ENCODE measurements at places on chromosomes 4 and X.

DNA sequence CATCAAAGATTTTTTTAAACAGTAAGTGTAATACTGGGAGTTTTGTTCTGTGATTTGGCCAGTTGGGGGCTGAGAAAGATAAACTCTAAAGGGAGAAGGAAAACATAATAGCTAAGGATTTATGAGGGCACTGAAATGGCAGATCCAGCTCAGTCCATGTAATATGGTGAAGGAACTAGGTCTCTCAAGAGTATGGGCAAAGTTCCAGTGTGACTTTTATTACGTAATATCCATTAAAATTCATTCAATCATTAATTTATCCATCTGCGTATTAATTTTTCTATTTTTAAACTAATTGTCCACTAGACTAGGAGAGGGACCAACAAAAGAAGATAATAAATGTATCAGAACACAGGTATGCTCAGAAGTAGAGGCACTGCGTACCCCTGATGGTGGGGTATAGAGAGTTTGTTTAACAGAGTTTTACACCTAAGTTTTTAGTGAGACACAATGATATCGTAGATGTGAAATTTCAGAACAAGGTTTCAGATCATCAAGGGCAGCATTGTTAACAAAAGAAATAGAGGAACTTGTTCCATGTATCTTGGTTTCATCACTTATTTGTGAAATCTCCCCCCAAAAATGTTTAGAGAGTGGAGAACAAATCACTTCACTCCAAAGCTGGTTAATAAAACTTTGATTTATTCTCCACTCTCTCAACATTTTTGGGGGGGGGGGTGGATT, 351.1 kb downstream of the GRXCR1 start:
- DNase-seq: no peak

DNA sequence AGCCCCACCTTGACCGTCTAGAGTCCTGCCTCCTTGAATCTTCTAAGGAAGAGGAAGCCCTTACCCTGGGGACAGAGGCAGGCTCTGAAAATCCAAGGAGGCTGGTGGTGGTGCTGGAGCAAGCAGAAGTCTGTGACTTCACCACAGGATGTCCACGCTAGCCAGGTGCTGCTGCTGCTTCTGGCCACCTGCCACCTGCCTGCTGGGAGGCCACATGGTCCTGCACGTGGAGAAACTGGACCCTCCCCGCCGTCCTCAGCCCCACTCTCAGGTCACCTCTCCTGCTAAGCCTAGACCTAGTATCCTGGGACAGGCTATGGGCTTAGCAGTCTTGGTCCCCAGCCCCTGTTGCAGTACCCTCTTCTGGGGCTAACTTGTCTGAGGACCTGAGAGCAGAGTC, 15.8 kb downstream of the TMEM31 start:
- DNase-seq: no peak

DNA sequence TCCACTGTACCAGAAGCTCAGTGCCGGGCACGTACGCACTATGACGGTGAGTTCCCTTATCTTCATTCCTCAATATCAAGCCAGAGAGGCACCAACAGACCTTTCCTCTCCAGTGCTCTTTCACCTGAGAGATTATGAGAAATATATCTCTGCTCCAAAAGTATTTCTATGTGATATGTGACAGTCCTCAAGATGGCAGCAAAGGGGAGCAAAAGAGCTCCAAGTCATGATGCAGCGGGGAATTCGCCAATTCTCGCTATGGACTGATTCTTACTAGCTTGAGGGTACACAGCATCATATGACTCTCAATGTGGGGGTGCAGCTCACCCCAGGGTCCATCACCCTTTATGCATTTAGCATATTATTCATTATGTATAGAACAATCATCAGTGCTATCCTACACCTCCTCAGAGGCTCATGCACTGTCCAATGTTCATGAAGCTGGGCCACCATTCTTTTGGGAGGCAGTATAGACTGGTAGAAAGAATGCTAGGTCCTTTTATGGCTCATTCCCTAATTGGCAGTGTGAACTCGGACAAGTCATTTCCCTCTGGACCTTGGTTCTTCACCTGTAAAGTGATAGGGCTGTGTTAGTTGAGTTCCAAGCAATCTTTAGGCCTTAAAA, 12.8 kb upstream of the IQSEC2 start:
- DNase-seq: no peak

DNA sequence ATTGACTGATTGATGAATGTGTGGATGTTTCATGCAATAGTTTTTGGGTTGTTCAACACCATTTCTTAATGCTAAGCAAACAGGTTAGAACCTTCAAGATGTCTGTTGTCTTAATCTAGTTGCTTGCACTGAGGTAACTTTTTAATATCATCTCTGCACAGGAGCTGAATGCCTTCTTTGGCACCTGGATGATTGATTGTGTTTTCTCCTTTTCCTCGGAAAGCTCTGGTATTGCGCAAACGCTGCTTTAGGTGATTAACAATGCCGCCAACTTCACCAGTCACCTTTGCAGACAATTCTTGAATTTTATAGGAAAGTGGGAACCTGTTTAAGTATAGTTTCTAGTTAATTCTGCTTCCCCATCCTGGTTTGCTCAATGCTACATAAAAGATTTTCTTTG, 48.2 kb downstream of the RTL9 start:
- no peak for DNase-seq

- no peak for DNase-seq
These were observed 914.0 kb upstream of the PRKX start for GRCh38 chrX:4627414-4627813.

GRCh38 chr4:100933628-100934027, 413.7 kb downstream of the PPP3CA start:
- DNase-seq: peak; percentile 58

DNA sequence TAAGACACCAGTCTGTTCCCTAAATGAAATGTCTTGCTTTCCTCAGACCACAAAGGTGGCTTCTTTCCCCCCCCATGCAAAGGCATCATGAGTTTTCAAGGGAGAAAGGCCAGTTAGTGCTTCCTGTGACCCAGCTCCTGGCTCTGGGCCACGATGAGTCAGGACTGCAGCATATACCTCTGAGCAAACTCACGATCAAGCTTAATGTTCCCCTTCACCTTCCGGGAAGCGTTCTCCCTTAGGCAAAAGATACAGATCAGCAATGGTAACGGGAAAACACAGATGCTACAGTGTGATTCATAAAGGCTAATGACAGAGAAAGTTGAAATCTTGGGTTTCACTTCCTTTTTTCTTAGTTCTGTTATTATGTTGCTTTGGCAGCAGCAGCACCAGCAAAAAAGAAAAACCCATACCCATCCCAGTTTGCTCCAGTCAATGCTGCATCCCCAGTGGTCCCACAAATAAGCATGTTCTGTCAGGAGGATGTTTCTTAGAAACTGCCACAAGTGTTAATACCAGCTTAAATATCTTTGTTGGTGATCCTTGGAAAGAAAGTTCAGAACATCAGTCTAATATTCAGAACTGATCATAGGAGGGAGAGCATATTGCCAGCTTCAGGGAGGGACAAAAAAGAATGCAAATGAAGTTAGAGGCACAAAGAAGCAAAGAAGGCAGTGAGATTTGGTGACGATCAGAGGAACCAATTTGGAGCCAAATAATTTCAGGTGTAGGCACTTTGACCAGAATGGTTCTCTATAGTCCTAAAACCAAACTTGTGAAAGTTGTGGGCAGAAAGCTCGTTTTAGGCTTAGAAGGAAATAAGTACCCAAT, 41.2 kb downstream of the LONRF3 start:
- DNase-seq: peak; percentile 90

GRCh38 chr4:159142241-159142640, 39.4 kb downstream of the RAPGEF2 start:
- peak; percentile 32 for DNase-seq

- DNase-seq: no peak
These were observed 80.1 kb downstream of the PJA1 start for GRCh38 chrX:69085151-69085550.

GRCh38 chrX:46325312-46325877, 219.8 kb downstream of the ZNF674 start:
- DNase-seq: no peak

- DNase-seq: no peak
These were observed 32.0 kb downstream of the GPRIN3 start for GRCh38 chr4:89275587-89275986.

DNA sequence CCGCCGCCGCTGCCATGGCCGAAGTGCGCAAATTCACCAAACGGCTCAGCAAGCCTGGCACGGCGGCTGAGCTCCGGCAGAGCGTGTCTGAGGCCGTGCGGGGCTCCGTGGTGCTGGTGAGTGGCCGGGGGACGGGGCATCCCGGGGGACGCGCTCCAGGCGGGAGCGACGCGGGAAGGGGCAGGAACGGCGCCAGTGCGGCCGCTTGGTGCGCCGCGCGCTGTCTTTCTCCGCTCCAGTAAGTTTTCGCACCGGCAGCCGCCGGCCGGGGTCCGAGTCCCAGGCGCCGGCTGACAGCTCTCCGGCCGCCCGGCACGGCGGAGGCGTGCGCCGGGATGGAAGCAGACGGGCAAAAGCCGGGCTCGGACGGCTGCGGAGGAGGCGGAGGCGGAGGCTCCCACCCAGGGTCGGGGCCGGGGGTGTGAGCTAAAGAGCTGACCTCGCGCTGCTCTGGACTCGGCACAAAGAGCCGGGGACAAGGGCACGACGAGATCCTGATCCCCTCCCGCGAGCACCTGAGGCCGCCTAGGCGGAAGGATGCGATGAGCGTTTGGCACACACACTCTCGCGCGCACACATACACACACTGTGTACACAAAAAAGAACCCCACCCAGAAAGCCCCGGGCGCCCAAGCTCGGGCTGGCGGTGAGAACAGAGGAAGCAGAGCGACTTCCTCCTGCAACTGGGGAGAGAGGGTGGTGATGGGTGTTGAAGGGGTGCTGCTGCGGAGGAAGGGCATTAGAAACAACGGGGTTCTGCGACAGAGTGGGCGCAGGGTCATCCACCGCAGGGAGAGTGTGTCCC, 545 bp downstream of the DOCK11 start:
- DNase-seq: peak; percentile 43

DNA sequence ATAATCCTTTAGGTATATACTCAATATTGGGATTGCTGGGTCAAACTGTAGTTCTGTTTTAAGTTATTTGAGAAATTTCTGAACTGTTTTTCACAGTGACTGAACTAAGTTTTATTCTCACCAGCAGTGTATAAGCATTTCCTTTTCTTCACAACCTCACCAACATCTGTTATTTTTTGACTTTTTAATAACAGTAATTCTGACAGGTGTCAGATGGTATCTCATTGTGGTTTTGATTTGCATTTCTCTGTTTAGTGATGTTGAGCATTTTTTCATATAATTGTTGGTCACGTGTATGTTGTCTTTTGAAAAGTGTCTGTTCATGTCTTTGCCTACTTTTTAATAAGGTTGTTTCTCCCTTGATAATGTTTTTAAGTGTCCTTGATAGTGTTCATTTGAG, 112.6 kb downstream of the LINC00632 start:
- DNase-seq: no peak

GRCh38 chr4:73698217-73698616, 42.2 kb upstream of the CXCL8 start:
- DNase-seq: no peak

DNA sequence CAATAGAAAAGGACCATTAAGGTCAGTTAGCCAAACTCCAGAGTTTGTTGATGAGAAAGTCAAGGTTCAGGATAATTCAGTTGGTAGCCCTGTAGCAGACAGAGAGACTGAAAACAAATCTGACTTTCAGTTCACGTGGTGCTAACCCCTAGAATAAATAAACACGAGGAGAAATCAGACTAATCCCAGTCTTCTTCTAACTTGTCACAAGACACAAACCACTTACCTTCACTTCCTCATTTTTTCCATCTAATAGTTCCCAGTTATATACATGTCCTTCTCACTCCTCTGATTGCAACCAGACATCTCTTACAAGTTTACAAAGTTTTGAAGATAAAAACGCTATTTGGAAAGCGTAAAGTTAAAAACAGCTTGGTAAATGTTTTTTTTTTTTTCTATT, 7.7 kb downstream of the TLR7 start:
- DNase-seq: peak; percentile 55

- no peak for DNase-seq
These were observed 1.3 kb upstream of the BCORL1 start for GRCh38 chrX:129981200-129981553.

GRCh38 chr4:184684491-184685189, 35.1 kb downstream of the PRIMPOL start:
- DNase-seq: peak; percentile 73

DNA sequence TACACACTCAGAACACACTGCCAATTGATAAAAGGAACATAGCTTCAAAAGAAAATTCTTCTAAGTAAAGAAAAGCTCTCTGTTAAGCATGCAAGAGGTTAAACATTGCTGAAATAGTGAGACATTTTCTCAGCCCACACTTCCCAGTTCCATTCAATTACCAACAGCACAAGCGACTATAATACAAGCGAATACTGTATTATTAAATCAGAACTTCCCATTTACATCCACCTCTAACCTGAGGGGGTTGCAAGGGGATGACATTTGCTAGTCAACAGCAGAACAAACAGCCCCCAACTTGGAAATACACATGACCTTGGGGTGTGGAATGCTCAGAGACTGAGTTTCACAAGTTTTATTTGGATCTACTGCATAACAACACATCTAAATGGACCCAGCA, 1.1 kb downstream of the FSTL5 start:
- no peak for DNase-seq

- peak; percentile 85 for DNase-seq
These were observed 7.6 kb downstream of the CYBB start for GRCh38 chrX:37787423-37787869.

GRCh38 chrX:24480400-24480865, 15.3 kb downstream of the PDK3 start:
- peak; percentile 54 for DNase-seq

- no peak for DNase-seq
These were observed 1081.5 kb upstream of the TENM3 start for GRCh38 chr4:181161669-181162068.

DNA sequence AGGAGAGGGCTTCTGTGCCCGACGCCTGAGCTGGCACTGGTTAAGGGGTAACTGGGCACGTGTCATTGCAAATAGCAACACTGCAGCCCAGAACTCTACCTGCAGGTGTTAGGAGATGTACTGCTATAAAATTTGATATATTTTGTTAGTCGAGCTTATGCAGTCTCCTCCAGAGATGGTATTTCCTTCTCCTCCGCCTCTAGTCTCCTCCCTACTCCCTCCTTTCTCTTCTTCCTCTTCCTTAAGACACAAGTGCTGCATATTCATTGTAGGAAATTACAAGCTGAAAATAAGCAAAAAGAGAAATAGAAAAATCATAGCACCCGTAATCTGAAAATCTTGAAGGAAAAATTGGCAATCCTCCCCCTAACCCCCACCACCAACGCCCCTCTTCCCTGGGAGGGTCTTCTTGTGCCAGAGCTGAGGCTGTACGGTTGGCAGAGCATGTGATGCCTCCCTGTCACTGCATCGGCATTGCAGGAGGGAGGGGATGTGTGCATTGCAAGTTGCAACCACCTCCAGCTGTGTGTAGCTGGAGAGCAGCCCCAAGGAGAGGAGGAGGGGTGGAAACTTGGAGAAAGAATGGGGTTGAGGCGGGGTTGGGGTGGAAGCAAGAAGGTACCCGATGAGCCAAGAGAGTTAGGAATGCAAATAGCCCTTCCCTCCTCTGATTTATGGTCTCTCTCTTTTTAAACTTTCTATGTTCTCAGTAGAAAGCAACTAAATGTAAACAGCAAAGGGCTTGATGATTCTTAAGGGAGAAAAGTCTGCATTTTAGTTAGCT, 48.3 kb upstream of the MND1 start:
- no peak for DNase-seq
